ENCODE measurements at places on chromosomes 12 and 14.

DNA sequence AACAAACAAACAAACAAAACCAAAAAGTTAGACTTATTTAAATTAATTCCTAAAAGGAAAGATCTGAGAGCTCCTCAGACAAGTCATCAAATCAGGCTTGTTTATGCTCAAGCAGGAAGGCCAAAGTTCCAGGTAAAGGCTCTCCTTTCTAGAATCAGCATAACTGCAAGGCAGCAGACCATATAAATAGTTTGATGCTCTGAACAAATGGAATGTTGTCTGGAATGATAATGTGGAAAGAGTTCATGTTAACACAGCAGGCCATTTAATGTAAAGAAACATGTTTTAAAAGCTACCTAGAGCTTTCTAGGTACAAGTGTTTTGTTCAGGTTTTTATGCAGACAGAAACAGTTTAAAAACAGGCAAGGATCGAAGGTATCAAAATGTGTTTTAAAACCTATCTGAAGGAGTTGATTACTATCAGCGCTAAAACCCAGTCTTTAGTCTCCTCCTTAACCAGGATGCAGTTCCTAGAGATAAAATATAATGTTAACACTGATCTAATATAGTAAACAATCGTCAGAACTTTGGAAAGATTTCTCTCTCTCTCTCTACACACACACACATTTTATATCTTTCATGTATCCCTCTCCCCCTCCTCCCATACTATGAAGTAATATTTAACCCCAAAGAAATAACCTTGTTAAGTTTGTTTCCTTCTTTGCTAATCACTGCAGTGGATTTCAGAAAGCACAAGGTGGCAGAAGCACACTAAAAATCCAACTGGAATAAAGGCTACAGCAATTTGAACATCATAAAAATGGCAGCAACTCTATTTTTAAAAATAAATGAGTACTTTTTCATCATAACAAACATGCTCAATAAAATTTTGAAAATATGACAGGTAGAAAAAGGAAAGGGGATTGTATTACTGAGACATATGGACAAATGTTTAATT, 135.5 kb downstream of the PAWR start:
- no peak for DNase-seq

DNA sequence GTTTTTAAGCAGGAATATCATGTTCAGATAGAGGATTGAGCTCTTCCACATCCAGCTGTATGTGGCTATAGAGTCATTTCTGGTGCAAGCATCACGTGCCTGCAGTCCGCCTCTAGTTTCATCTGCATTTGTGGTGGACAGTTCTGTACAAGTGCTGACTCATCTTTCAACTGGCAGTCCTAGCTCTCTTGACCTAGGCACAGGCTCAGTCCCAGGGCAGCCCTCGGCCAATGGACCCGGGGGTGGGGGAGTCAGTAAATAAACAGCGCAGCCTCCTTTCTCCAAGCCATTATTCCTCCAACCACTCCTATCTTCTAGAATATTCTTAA, 41.8 kb upstream of the FRMD6 start:
- DNase-seq = no peak

- DNase-seq = no peak
Observed at GRCh38 chr14:21987937-21988336, 314.3 kb upstream of the OR4E1 start.

DNA sequence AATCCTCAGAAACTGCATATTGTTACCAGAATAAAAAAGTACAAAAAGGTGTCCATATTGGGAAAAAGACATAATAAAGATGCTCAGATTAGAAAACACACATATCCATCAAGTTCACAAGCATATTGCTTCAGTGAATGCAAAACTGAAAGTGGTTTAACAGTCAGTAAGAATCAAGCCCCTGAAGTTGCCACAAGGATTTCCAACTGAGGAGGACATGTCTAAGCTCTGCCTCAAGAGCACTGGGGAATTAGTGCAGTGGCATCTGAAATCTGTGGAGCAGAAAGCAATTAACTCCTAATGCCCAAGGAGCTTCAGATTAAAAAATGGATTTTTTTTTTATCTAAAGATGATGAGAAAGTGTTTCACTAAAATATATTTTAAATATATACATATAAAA, 113.2 kb downstream of the DENND5B start:
- DNase-seq = no peak

DNA sequence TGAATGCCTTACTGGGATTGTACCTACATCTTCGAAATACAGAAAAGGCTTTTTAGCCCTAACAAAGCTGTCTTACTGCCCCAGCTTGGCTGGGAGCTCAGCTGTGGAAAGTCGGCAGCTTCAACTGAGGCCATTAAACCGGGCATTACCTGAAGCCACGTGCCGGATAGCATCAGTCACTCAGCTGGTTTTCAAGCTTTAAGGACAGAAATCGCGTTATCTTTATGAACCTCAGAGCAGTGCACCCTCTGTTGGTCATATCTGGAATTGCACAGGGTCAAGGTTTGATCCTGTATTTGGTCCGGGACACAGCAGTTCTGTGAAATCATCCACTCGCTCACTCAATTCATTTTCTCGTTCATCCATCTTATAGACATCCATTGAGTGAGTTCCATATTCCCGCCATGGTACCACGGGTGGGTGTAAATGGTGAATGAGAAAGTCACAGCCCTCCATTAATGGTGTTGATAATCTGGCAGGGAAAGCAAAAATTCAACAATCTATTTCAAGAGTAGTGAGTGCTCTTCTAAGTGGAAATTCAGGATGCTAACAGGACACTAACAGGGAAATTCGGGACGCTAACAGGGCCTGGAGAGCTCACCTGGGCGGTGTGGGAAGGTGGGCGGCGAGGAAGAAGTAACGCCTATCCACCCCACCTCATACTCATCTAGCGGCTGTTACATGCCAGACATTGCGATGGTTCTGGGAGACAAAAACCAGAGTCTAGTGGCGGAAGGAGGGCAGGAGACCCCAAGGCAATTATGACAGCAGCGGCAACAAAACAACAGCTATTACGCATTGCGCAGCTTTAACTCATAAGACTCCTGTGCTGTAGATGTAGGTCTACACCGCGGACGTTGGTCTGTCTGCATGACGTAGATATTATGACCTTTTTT, 60.6 kb upstream of the TCL1A start:
- peak; percentile 15 for DNase-seq

- no peak for DNase-seq
Observed at GRCh38 chr14:105187935-105188524, 6.9 kb upstream of the NUDT14 start.

- DNase-seq = no peak
Observed at GRCh38 chr14:72576258-72576657, 317.6 kb downstream of the DPF3 start.

Data from smooth muscle cell of the brain vasculature (primary cell).